ENCODE measurements at places on chromosomes 11 and 22.

DNA sequence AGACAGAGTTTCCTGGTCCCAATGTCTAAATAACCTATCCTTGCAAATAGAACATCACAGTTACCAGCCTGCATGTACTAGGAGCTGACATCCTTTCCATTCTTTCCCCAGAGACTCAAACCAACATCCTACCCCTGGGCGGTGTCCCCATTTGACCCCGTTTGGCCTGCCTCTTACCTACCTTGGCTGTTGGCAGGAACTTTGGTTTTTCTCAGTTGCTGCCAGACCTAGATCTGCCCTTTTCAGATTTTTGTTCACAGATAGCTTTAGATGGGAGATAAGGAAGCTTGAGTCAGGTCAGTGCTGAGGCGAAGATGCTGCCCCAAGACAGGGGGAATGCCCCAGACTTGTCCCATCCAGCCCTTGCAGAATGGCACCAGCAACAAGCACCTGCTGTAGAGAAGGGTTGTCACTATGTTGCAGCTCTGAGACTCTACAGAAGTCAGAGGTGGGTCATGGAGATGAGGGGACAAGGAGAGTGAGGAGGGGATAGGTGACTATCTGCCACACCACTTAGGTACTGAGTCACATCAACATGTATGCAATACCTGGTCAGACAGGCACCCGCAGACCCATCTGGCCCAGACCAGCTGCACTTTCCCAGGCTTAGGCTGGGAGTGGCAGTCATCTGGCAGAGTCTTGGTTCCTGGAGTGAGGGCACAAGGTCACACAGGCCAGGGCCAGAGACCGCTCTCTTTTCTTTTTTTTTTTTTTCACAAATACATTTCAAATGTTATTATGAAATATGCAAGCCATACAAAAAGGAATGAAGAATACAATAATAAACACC lies 61.5 kb upstream of the POU2AF1 start:
- DNase-seq = peak; percentile 56

GRCh38 chr11:119337581-119338317 lies 2.9 kb downstream of the C1QTNF5 start:
- DNase-seq = peak; percentile 75

- DNase-seq = no peak
These were observed 957.6 kb upstream of the CCDC90B start for GRCh38 chr11:84243629-84244263.

- DNase-seq = no peak
These were observed 6.8 kb downstream of the STX3 start for GRCh38 chr11:59761993-59762392.

DNA sequence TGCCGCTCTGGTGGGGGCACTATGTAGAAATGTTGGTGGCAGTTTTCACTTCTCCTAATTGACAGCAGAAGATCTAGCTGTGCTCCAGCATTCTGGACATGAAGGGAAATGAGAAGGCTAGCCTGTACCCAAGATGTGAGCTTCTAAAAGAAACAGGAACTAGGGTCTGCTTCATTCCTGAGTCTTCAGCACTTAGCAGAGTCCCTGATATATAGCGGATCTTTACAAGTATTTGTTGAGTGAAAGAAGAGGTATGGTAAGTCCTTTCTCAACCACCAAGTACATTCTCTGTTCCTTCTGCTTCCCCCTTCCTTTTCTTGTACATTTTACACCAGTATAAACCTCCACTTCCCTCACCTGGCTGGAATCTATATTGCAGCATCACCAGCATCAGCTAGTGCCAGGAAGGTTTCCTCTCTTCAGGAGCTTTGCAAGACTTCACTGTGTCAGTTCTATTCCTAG lies 408.3 kb upstream of the CADM1 start:
- no peak for DNase-seq

GRCh38 chr11:59918987-59919589 lies 19.1 kb upstream of the OOSP1 start:
- no peak for DNase-seq

DNA sequence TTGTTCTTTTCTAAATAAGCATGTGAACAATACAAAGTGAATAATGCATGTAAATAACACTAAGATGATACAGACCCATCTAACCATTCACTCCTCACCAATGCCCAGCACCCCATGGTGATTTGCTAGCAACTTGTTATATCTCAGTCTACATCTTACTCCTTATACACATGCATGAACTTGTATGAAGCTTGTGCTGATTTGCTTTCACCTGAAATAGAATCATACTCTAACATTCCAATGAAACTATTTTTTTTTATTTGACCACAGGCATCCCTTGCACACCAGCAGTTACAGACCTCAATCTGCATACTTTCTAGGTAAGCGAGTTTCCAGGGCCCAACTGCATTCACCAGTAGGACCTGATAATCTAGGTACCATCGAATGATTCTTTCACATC lies 873.6 kb downstream of the OPCML start:
- DNase-seq = no peak

GRCh38 chr11:2085251-2086066 lies 53.7 kb downstream of the IGF2 start:
- DNase-seq = peak; percentile 53

DNA sequence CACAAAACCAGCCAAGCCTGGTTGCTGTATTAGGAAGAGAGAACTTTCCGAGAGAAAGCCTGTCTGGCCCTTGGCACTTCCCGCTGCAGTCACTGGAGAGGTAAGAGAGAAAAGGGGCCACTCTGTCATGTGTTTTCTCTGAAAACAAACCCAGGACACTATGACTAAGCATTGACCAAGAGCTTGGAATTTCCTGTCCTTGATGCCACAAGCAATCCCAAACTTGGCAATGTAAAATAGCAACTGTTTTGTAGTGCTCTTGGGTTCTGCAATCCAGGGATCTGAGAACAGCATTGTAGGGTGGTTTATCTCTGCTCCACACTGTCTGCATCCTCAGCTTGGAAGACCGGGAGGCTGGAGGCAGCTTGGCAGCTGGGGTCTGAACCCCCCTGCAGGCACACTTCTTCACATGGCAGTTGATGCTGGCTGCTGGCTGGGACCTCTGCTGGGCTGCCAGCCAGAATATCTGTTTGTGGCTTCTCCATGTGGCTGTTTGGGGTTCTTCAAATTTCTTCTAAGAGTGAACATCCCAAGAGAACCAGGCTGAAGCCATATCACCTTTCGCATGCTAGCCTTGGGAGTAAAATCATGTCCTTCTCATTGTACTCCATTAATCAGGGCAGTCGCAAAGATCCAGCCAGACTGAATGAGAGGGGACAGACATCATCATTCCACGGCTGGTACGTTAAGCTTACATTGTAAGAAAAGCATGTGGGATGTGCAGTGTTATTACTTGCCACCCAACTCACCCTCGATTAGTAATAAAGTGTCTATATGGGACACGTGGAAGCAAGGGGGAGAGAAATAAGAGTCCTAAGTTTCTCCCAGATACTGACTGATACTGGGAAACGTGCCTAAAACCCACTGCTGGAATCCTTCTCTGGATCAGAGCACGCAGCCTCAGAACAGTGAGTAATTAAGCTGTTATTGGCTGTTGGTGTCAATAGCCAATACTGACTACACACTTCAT lies 537.4 kb upstream of the B3GAT1 start:
- DNase-seq = no peak

- DNase-seq = no peak
These were observed 41.2 kb downstream of the IGLL5 start for GRCh38 chr22:22928666-22929380.

DNA sequence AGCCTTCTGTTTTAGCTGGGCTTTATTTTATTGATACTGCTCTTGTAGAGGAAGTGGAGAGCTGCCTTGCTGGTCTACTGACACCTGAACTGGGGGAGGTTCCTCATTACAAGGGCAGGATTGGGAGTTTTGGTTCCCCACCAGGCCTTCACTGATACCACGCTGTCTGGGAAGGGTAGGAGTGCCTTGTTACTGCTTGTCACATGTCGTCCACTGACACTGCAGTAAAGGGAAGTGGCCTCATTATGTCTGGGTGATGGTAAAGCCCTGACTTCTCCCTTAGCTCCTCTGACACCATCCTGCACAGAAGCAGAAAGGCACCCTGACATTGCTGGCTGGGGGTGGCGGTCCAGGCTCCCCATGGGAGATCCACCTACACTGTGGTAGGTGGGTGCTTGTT lies 38.7 kb upstream of the ELF5 start:
- DNase-seq = no peak

GRCh38 chr11:19547044-19547443 lies 165.6 kb upstream of the NAV2 start:
- no peak for DNase-seq

- DNase-seq = no peak
These were observed 44.5 kb downstream of the CD44 start for GRCh38 chr11:35183326-35183925.

DNA sequence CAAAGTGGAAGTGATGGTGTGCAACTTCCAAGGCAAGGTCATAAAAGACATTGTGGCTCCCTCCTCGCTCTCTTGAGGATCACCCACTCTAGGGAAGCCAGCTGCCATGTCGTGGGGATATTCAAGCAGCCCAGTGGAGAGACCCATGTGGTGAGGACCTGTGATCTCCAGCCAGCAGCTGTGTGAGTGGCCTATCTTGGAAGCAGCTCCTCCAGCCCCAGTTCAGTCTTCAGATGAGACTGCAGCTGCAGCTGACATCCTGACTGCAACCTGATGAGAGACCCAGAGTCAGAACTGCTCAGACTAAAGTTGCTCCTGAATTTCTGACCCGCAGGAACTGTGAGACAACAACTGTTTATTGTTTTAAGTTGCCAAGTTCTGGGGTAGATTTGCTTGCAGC lies 86.4 kb upstream of the GRK3 start:
- DNase-seq = no peak

DNA sequence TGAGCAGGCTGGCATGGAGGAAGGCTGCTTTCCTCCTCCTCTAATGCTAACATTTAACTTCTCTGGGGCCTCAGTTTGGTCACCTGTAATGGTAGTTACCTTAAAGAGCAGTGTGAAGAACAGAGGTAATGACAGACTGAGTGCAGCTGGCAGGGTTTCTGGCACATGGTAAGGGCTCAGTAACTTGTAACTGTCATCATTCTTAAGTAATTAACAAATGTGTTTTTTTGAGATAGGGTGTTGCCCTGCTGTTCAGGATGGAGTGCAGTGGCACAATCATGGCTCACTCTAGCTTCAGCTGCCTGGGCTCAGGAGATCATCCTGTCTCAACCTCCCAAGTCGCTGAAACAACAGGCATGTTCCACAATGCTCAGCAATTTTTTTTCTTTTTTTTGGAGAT lies 242.0 kb upstream of the SYN3 start:
- no peak for DNase-seq

- DNase-seq = peak; percentile 77
These were observed 396 bp downstream of the OSBP start for GRCh38 chr11:59615120-59615636.

GRCh38 chr11:87259736-87260135 lies 222.0 kb downstream of the TMEM135 start:
- no peak for DNase-seq

GRCh38 chr11:103649401-103649895 lies 387.0 kb upstream of the DDI1 start:
- DNase-seq = no peak

DNA sequence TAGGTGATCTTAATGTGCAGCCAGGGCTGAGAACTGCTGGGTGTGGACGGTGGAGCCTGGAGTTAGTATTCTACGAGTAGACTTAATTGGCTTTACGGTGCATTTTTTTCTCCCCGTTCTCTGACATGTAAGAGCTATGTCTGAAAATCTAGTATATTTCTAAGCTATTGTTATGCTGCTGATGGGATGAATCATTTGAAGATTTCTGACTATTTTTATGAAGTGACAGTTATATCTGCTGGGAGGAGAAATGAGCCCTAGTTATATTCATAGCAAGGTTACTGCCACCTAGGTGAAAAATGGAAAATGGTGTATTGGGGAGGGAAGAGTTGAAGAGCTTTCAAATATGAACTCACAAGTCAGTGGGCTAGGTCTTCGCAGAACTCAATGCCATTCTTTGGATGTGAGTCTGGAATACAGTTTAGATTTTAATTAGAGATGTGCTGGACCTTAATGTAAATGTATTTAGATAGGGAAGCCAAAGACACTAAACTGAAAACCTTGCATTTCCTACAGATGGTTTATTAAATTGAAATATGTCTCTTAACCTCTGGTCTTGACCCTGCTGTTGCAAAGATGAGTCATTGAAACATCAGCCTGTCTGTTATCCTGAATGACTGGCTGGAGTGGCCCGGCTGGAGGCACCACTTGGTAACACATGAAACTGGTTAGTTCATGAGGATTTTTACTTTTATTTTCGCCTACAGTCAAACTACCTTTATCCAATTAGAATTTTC lies 293.7 kb downstream of the DDX10 start:
- no peak for DNase-seq

DNA sequence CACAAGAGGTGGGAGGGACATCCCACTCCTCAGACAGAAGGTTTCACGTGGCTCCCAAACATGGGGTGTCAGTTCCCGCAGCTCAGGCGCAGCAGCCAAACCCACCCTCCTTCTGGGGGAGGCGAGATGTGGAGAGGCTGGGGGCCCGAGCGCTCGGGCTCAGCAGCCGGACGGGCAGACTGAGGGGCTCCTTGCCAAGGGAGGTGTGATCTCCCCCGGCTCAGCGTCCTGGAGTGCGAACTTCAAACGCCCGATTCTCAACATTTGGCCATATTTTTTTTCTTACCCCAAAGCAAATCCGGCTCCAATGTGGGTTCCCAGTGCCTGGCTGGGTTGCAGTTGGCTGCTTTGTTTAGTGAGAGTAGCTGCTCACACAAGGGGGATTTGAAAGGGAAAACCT lies 477.9 kb downstream of the MN1 start:
- DNase-seq = no peak

DNA sequence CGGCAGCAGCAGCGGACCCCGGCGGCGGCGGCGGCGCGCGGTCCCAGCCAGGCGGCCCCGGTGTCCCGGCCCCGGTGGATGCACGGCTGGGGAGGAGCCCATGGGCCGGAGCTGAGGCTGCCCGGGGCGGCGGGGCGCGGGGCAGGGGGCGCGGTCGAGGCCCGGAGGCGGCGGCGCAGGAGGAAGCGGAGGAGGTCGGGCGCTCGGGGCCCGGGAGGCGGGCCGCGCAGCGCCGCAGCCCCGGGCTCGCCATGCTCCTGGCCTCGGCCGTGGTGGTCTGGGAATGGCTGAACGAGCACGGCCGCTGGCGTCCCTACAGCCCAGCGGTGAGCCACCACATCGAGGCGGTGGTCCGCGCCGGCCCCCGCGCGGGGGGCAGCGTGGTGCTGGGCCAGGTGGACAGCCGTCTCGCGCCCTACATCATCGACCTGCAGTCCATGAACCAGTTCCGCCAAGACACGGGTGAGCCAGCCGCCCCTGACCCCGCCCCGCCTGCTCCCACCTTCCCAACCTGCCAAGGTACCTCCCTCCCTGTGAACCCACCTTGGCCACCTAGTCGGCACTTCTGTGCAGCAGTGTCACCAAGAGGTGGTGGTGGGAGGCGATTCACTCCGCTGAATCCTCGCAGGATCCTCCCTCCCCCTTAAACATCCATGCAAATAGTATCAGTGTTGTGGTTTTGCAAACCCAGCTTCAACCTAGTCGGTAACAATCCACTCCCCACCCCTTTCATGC lies 580 bp downstream of the DTX4 start:
- DNase-seq = no peak

GRCh38 chr11:73425108-73425507 lies 48.9 kb downstream of the RELT start:
- no peak for DNase-seq

Measured in sigmoid colon (tissue), 7 donors.